ENCODE measurements at places on chromosomes 13 and 19.

- DNase-seq, result no peak
Measured at GRCh38 chr19:45514376-45515051, 7.2 kb downstream of the VASP start.

- DNase-seq, result no peak
Measured at GRCh38 chr19:51157265-51157664, 15.2 kb downstream of the SIGLEC7 start.

DNA sequence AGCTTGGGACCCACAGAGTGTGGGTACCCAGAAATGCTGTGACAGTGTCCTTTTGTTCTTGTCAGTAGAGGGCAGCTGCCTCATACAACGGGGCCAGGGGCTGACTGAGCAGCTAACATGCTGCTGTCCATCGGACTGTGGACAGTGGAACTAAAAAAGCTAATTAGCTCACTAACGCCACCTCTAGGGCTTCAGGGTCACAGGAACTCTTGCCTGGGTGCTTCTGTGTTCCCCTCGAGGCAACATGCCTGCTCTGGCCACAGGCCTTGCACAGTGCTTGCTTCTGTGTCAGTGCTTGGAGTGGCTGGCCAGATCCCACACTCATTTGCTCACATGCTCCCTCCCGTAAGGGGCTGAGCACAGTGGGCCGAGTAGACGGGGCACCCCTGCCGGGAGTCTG, 377.0 kb downstream of the OLFM4 start:
- no peak for DNase-seq

DNA sequence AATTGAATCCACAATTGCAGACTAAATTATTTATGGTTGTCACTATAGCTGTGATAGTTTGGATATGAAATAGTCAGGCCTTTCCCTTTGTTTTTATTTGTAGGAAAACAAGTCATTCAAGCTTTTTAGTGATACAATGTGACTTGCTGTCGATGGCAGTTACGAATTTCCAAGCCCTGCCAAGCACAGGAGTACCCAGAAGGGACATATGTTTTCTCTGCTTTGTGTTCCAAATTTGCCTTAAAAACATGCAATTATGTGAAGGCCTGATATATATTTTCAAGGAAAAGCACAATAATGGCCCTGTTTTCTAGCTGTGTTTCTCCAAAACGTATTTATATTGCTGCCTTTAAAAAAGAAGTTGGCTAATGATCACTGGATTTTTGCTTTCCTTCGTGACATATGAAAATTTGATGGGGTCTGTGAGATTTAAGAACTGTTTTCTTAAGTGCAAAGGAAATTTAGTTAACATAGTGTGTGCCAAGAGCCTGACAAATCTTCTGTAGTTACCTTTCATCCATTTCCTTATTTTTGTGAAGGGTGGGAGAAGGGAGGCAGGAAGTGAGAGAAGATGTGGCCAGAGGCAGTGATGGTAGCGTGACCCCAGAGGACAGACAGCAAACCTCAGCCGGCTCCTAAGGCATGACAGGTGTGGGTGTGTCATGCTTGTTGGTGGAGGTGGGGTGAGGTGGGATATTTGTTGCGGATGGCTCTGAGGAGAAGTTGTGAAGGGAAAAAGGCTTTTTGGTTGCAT, 79.6 kb downstream of the TEX26 start:
- DNase-seq, result no peak

DNA sequence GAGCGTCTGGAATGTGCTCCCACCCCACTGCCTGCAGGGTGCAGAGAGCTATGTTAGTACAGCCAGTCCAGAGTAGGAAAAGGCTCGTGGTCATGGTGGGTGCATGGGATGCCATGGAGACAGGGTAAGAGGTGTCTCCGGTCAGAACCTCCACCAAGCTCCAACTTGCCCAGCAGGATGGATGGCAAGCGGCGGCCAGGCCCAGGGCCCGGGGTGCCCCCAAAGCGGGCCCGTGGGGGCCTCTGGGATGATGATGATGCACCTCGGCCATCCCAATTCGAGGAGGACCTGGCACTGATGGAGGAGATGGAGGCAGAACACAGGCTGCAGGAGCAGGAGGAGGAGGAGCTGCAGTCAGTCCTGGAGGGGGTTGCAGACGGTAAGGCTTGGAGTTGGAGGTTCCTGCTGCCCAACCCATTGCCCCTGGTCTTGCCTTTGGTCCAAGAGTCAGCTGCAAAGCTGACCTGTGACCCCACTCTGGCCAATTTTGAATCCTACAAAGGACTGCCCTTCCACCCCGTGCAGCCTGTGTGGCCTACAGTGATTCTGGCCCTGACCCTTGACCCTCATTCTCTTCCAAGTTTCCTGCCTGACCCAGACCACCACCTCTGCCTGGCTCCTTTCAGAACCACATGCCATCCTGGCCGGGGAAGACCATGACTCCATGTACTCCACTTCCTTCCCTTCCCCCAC, 14.7 kb downstream of the POLD1 start:
- no peak for DNase-seq

- no peak for DNase-seq
Measured at GRCh38 chr13:106034201-106034600, 501.3 kb downstream of the EFNB2 start.

DNA sequence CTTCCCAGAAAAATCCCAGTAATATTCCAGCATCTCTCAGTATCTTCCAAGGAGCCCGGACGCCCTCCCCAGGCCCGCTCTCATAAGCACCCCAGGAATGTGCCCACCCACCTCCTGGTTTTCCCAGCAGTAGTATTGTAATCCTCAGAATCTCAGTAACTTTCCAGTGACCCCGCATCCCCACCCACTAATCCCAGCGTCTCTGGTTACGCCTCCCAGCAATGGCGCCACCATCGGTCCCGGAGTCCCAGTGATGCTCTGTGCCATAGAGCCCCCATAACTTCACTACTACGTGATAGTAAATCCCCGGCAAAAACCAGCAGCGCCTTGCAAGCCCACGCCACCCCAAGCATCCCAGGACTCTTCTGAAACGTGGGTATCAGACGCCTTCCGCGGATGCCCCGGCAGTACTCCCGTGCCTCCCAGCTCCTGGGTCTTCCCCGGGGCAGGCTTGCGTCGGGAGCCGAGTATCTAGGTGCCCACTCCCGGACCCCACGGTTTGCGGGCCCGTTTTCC, 928 bp upstream of the PNPLA6 start:
- DNase-seq, result peak; percentile 11

- no peak for DNase-seq
Measured at GRCh38 chr13:93527748-93528297, 301.2 kb downstream of the GPC6 start.

DNA sequence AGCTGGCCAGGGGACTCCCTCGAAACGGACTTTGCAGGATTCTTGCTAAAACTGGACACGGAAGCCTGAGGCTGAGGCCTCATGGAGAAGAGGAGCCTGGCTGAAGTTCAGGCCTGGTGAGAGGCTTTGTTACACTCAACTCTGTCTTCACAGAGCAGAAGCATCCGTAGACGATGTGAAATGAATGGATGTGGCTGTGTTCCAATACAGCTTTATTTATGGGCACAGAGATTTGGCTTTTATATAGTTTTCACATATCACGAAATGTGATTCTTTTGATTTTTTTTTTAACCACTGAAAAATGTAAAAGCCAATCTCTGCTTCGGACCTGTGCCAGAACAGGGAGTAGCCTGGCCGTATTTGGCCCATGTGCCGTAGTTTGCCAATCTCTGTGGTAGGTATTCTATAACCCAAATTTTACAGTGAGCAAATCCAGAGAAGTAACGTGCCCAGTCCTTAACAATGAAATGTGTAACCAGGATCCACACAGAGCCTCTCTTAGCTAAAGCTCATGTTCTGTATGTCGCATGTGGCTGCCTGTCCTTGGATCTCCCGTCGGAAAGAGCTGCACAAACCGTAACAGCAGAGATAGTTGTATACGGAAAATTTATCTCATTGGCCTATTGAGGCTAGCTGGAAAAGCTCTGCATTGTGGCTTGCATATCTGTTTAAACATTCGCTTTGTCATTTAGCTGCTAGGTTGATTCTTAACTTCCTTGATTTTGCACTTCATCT, 171.6 kb upstream of the RNF113B start:
- no peak for DNase-seq
